ENCODE measurements at places on chromosomes 11 and 22.

GRCh38 chr11:100866453-100866852 lies 179.4 kb downstream of the ARHGAP42 start:
- DNase-seq = no peak

- no peak for DNase-seq
Measured at GRCh38 chr22:39518996-39519680, 1.2 kb upstream of the ATF4 start.

DNA sequence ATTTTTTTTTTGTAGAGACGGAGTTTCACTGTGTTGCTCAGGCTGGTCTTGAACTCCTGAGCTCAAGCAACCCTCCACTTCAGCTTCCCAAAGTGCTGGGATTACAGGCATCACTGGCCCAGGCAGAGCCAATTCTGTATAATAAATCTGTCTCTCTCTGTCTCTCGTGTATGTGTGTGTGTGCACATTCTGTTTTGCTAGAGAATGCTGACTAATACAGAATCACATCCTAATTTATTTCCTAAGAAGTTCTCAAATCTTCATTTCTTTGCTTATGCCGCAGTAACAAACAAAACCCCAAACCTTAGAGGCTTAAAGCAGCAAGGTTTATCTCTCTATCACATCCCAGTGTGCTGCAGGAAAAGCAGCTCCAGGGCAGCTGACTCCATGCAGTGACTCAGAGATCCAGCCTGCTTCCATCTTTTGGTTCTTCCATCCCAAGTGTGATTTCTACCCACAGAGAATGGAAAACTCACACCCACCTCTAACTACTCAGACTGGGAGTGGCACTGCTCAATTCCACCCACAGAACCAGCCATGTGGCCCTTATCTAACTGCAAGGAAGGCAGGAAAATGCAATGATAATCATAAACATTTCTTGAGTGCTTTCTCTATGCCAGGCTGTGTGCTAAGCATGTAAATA lies 35.1 kb upstream of the LRRC10B start:
- DNase-seq = no peak

GRCh38 chr11:70206226-70206981 lies 3.3 kb downstream of the FADD start:
- no peak for DNase-seq

DNA sequence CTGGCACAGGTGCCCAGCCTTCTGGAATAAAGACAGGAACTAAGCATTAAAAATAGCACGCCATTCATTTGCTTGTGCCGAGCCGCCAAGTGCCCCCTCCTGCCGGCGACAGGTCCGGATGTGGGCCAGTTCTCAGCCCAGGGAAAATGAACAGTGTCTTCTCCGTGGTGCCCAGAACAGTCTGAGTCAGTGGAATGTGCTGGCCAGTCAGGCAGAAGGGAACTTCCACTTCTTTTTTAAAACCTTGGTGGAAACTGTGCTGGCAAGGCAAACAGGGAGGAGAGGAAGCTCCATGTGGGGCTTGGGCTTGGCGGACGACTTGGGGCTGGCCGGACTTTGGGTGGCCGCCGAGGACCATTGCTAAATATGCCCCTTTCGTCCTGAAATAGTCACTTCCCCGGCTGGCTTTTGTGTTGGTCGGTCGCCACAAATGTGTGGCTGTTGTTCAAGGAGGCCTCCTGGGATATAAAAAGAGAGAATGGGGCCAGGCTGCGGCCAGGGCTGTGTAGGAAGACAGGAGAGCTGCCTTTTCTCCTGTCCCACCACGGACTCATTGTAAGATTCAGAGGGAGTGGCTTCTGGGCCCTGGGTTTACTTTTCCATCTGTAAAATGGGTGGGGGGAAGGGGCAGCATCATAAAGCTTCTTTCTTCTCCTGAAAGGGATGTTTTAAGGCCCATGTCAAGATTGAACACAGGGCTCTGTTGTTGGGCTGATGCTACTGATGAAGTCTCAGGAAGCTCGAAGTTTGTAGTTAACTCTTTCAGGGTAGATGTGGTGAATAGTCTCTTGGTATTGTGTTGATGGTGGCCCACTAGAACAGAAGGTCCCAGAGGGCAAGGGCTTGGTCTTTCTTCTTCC lies 101.0 kb downstream of the PTPRJ start:
- DNase-seq = no peak

GRCh38 chr11:119666061-119666460 lies 62.9 kb downstream of the NECTIN1 start:
- DNase-seq = no peak

- DNase-seq = no peak
Measured at GRCh38 chr11:35944503-35945136, 758 bp downstream of the LDLRAD3 start.

GRCh38 chr11:64344787-64345186 lies 4.8 kb downstream of the CCDC88B start:
- DNase-seq = no peak

- no peak for DNase-seq
Measured at GRCh38 chr11:10778217-10778970, 27.3 kb downstream of the CTR9 start.

DNA sequence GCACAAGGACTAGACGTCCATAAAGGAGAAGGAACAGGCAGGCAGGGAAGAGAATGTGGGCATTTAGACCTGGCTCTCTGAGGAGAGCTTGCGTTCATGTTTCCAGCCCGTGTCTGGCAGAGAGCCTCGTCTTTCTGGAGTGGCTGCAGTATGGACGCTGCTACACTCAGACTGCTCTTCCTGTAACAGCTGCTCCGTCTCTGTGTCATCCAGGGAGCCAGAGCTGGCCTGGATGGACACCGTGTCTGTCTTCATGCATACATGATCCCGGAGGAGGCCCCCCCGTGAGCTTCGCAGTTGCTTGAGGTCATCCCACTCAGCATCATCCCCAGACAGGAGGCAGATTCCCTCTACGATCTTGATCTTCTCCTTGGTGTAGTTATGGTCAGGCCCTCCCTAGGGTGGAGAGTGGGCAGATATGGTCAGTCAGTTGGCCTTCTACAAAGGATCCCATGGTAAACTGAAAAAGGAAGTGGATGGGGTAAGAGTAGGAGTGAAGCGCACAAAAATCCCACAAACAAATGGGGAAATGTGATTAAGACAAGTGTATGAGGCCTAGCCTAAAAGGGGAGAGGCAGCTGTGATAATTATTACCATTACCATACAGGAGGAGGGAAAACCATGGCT lies 13.0 kb upstream of the CKAP5 start:
- no peak for DNase-seq

DNA sequence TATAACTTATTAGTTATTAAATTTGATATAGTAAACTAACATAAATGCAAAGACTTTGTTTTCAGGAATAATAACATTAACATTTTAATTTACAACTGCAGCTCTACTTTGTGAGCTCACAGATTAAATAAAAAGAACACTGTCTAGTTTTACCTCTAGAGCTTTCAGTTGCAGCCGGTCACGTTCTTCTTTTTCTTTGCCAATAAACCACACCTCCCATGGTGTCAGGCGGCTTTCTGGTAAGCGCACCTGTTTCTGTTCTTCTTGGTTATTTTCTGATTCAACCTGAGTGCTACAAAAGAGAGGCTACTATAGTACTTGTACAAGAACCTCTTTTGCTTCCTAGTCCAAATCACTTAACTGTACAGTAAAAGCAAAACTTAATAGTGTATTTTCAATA lies 5.8 kb downstream of the CCDC34 start:
- no peak for DNase-seq

DNA sequence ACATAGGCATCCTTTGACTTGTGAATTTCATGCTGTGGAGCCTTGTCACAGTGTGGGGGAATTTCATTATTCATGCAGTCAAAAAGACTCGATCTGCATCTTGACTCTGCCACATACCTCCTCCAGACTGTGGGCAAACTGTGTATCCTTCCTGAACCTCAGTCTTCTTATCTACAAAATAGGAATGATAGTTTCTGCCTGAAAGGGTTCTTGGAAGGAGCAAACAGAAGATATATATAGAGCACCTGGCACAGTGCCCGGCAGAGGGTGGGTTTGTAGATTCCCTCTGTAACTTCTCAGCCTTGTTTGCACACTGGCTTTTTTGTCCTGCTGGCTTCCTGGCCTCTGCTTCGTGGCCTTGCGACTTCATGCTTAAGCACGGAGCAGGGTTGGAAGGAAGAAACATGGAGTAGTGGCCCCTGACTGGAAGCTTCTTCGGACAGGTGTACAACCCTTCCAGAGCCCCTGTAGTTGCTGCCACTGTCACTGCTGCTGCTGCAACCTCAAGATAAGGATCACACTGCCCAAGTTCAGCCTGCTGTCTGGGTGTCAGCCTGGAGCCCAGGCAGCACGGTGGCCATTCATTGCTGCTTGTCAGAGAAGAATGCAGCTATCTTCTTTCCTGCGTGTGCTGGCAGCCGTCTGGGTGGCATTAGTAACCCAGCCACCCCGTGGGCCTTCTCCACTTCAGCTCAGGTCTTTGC lies 106.4 kb downstream of the MICAL2 start:
- DNase-seq = no peak

DNA sequence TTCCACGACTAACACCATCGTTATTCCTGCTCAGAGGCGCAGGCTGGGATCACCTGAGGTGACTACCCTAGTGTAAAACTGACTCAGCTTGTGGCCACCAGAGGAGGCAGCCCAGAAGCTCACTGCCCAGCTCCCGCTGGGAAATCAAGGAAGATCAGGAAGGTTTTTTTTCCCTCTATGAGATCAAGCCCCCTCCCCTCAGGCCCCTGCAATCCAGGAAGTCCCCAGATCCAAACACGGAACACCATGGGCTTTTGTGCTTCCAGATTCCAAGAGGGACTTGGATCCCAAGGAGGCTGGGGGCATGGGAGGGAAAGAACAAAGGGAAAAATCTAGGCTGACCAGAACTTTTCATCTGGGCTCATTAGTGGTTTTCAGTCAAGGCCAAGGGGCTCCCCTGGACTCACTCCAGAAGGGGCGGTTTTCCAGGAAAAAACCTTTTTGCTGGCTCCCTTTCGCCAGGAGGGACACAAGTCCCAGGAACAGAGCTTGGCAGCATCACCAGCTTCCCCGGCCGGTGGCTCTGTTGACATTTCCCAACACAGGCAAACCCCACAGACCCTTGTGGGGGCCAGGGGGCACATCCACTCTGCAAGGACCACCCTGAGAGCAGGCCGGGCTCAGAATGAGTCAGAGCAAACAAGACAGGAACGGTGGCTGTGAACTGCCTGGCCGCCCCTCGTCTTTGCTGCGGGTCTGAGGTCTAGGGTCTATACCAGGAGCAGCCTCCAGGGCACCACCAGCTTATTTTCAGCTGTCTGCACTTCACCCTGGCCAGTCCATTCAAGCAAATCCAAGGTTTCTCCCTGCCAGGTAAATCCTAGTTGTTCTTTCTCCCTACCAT lies 36.8 kb downstream of the MYH9 start:
- no peak for DNase-seq

GRCh38 chr11:90414221-90414620 lies 191.4 kb upstream of the CHORDC1 start:
- no peak for DNase-seq

- DNase-seq = no peak
Measured at GRCh38 chr11:1437500-1437899, 47.8 kb downstream of the BRSK2 start.

DNA sequence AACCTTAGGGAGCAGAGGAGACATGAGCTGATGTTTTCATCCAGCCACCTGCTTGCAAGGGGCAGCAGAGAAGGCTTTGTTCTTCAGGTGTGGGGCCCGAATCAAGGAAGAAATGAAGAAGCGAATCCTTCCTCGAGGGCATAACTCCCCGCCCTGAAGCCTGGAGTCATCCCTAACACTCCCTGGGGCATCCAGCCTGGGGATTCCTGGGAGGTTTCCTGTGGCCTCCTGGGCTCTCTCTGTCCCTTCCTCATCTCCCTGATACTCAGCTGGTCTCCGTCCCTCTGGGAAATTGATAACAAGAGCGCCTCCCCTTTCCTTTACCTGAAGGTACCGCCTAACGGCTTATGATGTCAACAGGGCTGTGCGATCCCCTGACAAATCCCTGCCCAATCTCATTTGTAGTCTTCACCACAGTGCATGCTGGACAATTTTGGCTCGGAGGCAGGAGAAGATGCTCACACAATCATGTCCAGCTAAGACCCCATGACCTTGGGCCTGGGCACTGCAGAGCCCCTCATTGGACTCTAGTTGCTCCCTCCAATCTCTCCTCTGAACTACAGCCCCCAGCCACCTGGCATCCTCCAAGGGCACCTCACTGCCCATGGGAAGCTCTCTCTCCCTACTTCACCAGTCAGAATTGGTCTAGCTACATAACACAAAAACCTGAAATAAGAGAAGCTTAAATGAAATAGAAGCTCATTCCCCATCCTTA lies 80.6 kb upstream of the RTL6 start:
- DNase-seq = no peak

DNA sequence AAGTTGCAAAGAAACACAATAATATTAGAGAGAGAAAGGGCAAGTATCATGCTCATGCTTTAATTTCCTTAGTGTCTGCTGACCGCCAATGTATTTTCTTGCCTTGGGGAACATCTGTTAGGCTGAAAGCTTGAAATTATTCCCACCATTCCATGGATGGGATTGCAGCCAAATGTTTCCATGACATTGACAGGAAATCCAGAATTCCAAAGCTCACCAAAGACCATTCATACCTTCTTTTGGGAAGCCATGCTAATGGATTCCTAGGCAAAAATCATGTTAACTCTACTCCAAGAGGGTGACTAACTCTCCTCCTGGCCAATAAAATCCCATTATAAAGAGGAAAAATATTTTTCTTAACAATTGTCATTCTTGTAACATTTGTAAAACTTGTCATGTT lies 661.4 kb upstream of the FAT3 start:
- DNase-seq = no peak

- DNase-seq = no peak
Measured at GRCh38 chr11:57599381-57599780, 1.9 kb downstream of the SERPING1 start.

DNA sequence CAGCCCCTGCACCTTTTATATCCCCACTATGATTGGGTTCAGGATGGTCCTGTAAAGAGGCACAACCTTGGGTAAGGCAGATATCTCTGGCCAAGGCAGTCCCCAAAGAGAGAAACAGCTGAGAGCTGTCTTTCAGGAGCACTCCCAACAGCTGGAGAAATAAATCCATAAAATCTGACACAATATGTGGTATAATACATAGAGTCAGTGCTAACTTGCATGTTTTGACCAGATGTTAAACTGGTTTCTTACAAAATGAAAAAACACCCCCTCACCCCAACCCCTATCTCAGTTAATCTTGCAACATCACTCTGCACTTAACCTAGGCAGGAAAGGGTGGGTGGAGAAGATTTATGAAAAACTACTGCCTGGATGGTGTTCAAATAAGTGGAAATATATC lies 44.0 kb upstream of the C11orf87 start:
- no peak for DNase-seq

GRCh38 chr11:109426442-109427240 lies 4.7 kb downstream of the C11orf87 start:
- no peak for DNase-seq

DNA sequence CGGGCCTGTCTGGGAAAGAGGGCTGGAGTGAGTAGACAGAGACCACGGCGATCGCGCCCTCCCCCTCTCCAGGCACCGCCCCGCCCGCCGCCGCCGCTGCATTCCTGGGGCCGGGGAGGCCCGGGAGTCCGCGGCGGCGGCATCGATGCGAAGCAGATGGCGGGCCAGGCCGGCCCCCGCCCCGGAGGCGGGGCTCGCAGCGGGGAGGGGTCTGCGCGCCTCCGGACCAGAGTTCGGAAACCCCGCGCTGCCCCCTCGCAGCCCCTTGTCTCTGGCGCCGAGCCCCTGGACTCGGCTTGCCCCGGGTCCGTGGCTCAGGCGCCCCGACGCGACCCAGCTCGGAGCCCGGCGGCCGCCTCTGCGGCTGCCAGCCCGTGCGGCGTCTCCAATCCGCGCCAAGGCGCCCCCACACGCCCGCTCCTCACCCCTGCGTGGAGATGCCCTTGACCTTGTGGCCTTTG lies 1.3 kb downstream of the SCARF2 start:
- DNase-seq = no peak

- DNase-seq = no peak
Measured at GRCh38 chr11:123392844-123393243, 37.2 kb upstream of the GRAMD1B start.
